ENCODE measurements at places on chromosomes 13 and 19.
A peak's percentile ranks its signal among the peaks of the same experiment; 100 is the strongest.

GRCh38 chr19:45126654-45127053 is 33.7 kb downstream of the PPP1R37 start:
- DNase-seq, result no peak

DNA sequence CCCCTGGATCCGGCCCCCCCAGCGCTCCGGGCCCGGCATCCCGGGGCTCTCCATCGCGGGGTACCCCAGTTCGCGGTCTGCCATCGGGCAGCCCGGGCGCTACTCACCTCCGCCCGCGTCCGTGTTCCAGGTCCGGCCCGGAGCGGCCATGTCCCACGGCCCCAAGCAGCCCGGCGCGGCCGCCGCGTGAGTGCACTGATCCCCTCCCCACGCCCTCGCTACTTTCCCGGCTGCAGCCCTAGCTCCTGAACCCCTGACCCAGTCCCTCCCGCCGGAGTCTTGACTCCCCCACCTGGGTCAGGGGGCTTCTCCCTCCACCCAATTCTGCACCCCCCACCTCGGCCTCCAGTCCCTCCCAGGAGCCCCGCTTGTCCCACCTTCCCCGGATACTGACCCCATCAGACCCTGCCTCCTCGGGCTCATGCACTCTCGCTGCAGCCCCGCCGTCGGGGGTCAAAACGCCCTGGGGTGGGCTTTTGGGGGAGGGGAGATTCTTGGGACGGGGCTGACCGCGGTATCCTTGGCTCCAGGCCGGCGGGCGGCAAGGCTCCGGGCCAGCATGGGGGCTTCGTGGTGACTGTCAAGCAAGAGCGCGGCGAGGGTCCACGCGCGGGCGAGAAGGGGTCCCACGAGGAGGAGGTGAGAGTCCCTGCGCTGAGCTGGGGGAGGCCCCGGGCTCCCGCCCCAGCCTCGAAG is 566 bp downstream of the HMG20B start:
- no peak for DNase-seq

GRCh38 chr19:32471095-32471494 is 65.5 kb downstream of the DPY19L3 start:
- peak; percentile 7 for DNase-seq

GRCh38 chr19:47767349-47767748 is 11.2 kb upstream of the SELENOW start:
- no peak for DNase-seq

DNA sequence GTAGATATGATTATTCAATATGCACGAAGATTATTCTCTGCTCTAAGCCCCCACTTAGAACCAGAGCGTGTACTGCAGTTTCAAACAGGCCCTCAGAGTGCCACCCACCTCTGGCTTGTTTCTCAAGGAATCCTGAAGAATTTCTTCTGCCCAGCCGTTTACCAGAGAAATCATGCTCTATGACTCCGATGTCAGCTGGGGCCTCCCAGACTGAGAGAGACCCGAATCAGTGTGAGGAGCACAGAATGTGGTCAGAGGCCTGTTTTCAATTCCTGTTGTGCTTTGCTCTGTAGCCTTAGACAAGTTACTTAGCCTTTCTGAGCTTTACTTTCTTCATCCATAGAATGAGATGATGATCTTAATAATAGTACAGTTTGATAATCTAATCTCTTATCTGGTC is 5.5 kb downstream of the PNMA8C start:
- no peak for DNase-seq

DNA sequence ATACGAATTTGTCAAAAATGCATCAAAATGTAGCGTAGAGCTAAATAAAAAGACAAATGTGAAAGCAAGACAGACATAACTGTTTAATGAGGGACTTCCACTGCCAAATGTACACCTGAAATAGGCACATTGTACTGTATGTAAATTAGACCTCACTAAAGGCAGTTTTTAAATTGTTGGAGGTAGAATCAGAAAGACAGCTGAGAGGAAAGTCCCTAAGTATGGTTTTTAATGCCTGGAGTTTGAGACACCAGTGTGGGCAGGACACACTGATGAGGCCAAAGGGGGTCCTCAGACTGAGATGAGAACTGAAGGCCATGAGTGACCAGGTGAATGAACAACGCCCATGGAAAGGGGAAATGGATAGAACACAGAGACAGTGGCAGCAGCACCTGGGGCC is 22.9 kb downstream of the MED26 start:
- no peak for DNase-seq

DNA sequence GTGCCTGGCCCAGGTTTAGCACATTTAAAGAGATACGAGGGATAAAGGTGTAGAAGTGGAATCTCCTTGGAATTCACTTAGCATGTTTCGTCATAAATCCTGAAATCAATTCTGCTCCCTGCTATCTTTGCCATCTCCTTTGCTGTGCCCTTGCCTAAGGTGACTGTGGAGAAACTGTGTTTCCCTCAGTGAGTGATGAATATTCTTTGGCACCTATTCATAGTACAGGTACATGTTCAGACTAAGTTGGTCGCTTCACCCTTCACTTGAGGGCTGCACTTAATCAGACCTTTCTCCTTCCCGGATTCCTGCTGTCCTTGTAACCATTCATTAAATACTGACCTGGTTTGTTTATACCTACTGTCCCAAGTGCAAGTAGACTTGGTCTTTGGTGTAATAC is 17.8 kb downstream of the PCCA start:
- DNase-seq, result no peak

DNA sequence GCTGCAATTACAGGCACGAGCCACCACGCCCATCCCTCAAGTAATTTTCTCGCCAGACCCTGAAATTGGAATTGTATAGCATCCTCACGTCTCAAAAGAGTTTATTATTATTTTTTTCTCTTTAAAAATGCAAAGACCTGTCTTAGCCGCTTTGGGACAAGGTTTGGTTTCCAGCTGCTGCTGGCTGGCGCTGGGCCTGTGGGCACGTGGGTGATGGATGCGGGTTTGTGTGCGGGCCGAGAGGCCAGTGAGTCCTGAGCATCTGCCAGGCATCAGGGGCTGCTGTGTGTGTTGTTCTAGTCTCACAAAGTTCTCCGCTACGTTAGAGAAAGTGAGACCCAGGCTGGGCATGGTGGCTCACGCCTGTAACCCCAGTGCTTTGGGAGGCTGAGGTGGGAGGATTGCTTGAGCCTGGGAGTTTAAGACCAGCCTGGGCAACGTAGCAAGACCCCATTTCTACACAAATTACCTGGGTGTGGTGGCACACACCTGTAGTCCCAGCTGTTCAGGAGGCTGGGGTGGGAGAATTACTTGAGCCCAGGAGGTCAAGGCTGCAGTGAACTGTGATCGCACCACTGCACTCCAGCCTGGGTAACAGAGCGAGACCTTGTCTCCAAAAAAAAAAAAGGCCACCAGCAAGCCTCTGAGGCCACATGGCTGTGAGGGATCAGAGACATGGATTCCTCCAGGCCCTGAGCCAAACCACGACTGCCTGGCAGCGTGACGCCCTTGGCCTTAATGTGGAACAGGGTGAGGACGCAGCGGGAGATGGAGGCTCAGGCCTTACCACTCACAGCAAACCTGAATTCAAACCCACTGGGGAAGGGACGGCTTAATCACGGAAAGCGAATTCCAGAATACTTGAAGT is 4.7 kb upstream of the TMPRSS9 start:
- no peak for DNase-seq

DNA sequence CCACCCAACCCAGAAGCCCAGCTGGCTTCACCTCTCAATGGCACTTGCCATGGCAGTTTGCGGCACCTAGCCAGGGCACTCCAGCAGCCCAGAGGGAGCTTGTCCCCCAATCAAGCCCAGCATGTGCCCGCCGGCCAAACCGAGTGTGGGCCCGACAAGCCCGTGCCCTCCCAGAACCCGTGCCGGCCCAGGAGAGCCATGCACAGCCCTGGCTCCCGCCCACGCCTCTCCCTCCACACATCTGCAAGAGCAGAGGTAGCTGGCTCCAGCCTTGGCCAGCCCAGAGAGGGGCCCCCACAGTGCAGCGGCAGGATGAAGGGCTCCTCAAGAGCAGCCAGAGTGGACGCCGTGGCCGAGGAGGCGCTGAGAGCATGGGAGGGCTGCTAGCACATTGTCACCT is 2278.0 kb upstream of the PCDH20 start:
- no peak for DNase-seq

DNA sequence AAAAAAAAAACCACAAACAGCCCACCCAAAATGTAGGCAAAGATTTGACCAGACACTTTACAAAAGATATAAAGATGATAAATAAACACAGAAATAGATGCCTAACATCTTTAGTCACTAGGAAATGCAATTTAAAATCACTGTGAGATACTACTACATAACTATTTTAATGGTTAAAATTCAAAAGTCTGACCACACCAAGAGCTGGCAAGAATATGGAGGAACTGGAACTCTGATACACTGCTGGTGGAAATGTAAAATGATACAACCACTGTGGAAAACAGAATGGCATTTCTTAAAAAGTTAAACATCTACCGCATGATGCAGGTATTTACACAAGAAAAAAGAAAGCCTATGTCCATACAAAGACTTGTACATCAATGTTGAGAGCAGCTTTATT is 26.8 kb downstream of the VWA8 start:
- no peak for DNase-seq

DNA sequence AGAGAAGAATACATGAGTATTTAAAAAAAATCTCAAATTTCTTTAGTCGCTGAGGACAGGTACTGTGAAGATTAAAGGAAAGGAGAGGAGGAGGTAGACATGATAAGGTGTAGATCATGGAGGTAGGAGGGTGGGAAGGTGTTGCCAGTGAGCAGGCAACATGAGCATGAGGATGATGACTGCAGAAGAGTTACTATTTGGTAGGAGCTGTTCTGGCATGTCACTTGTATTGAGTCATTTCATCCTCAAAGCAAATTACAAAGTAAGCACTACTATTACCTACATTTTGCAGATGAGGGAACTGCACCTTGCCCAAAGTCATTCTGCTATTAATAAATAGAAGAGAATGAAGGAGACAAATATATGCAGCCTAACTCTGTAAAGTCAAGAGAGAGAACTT is 435.8 kb upstream of the KLF12 start:
- DNase-seq, result no peak

GRCh38 chr13:49370371-49370770 is 73.5 kb downstream of the CAB39L start:
- DNase-seq, result no peak

DNA sequence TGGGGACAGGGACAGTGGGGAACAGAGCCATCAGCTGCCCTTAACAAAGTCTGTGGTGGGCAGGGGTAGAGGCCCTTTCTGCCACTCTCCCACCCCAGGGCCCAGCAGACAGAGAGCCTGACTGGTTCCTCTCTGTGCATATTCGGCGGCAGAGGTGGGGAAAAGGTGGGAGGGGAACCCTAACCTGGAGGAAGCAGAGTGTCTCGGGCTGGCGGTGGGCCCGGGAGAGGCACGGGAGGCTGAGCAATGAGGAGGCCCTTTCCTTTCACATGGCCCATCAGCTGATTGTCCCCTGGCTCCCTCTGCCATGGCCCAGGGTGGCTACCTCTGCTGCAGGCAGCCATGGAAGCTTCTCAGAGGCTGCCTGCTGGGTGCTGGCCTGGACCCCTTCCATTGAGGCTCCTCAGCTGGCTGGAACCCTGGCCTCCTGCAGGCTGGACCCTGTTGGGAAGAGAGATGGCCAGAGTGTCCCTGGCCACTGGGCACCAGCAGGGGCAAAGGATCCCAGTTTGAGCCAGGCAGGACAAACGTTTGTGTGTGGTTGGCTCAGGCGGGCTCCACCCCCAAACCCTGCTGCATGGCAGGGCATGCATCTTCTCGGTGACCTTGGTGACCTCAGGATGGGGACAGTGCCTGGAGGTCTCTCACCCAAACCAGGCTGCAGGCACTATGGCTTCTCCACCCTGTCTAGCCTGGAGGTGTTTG is 202.8 kb upstream of the ZNF536 start:
- no peak for DNase-seq

Data from amygdala (tissue), 56 donors.